ENCODE measurements at places on chromosomes 6 and 20. TPM values are rescaled to one million over a fixed set of nuclear protein-coding genes. Genes with fewer than 3 reads are reported as not detected.
A peak's percentile ranks its signal among the peaks of the same experiment; 100 is the strongest.

DNA sequence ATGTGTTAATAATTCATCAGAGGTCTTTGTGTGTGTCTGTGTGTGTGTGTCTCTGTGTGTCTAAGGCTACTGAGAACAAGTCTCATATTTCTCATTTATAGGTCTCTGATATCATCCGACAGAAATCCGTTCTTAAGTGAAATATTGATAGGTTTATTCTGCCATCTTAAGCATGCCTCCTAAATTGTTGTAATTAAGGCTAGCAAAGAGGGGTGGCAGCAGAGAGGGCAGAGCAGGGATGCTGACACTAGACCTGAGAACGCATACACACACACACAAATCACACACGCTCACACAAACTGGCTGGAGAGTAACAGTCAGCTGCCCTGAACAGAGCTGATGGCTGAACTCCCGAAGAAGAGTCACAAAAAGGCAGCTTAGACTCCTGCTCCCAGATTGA is 84.9 kb upstream of the LRFN2 start:
- H3K27me3 ChIP-seq = peaks cover 4% of the 10 kb centered on the region
- H3K27ac ChIP-seq = no peak overlapping the region
- DNase-seq = no peak
- no peaks in the 10 kb centered on the region for H3K4me1 ChIP-seq
- H3K36me3 ChIP-seq = no peaks in the 10 kb centered on the region

GRCh38 chr6:1190366-1190765 is 121.5 kb upstream of the FOXQ1 start:
- peaks cover 6% of the 10 kb centered on the region for H3K36me3 ChIP-seq
- no peaks in the 10 kb centered on the region for H3K27me3 ChIP-seq
- H3K27ac ChIP-seq = no peak overlapping the region
- no peak overlapping the region for H3K4me3 ChIP-seq
- DNase-seq = no peak

HLA-F gene
- 1.9 TPM for total RNA-seq

DNA sequence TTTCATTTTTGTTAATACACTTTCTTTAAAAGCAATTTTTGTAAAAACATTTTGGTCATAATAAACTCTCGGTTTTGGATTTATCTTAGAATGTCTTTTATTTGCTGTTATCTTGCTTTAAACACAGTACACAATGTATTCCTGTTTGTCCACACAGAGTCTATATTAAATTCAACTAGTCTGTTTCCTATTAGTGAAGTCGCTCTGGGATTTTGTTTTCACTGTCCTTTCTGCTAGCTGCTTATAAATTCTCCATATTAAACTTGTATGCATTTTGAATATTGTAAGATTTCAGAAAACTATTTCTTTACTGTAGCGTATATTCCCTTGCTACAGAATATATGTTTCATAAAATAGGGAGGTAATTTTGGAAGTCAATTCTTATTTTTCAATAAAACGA is 630.2 kb downstream of the HDGFL1 start:
- H3K27me3 ChIP-seq = no peaks in the 10 kb centered on the region
- H3K4me3 ChIP-seq = no peak overlapping the region
- H3K27ac ChIP-seq = no peak overlapping the region

DNA sequence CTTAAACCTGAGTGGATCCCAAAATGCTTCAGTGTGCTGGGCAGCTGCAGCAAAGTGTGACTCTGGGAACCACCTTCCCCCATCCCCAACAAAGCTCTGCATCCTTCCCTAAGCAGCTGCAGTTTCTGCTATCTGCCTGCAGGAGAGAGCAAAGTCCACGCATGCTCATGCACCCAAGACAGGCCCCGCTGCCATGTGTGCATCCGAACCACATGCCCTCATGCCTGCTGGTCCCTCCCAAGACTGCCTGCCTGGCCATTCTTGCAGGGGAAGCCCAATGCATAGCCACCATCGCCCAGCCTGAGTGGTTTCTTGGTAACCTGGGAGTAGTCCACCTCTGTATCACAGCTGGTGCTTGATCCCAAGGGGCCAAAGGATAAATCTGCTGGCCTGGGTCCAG is 94.3 kb upstream of the OLIG3 start:
- H3K4me3 ChIP-seq = no peak overlapping the region
- no peak overlapping the region for H3K27ac ChIP-seq

GRCh38 chr6:157314705-157315321 is 8.5 kb downstream of the TMEM242 start:
- peaks cover 2% of the 10 kb centered on the region for H3K27me3 ChIP-seq
- no peak for DNase-seq
- H3K36me3 ChIP-seq = peaks cover 9% of the 10 kb centered on the region
- no peaks in the 10 kb centered on the region for H3K4me1 ChIP-seq
- no peak overlapping the region for H3K4me3 ChIP-seq

- H3K27me3 ChIP-seq = no peaks in the 10 kb centered on the region
- peaks cover 13% of the 10 kb centered on the region for H3K36me3 ChIP-seq
- H3K4me3 ChIP-seq = no peak overlapping the region
- H3K4me1 ChIP-seq = no peaks in the 10 kb centered on the region
- no peak for DNase-seq
These were observed 305.7 kb upstream of the FLRT3 start for GRCh38 chr20:14643146-14643545.

GRCh38 chr20:63291811-63292210 is 1.2 kb upstream of the COL20A1 start:
- H3K36me3 ChIP-seq = no peaks in the 10 kb centered on the region
- H3K4me1 ChIP-seq = peaks cover 1% of the 10 kb centered on the region
- H3K27me3 ChIP-seq = peaks cover 5% of the 10 kb centered on the region
- DNase-seq = no peak

- H3K36me3 ChIP-seq = no peaks in the 10 kb centered on the region
- DNase-seq = no peak
- H3K27me3 ChIP-seq = no peaks in the 10 kb centered on the region
These were observed 14.5 kb downstream of the RMND1 start for GRCh38 chr6:151437401-151437800.

DNA sequence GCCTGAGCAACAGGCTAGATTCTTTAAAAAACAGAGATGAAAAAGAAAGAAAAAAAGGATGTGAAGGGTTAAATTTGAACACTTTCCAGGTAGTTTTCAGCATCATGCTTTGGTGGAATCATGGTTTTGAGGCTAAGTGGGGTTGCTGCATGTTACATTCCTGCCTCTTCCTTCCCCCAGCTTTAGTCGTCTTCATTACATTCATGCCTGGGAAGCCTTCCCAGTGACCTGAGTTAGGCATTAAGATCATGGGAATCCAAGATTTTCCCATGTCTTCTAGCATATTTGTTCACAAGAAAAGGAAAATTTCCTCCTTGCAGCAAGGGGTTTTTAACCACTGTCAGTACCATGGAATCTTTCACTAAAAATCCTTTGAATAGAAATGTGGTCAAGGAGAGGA is 12.0 kb downstream of the TPX2 start:
- no peak for DNase-seq
- H3K4me3 ChIP-seq = no peak overlapping the region
- H3K27me3 ChIP-seq = no peaks in the 10 kb centered on the region
- peaks cover 12% of the 10 kb centered on the region for H3K4me1 ChIP-seq
- no peak overlapping the region for H3K27ac ChIP-seq

HDGFL1 gene
- total RNA-seq = not detected

MRPS26 gene
- total RNA-seq = 30.0 TPM

ADTRP gene
- total RNA-seq = not detected

GPR63 gene
- 6.6 TPM for total RNA-seq

GRCh38 chr6:55713436-55713835 is 134.4 kb upstream of the HMGCLL1 start:
- no peaks in the 10 kb centered on the region for H3K27me3 ChIP-seq
- no peak for DNase-seq
- H3K36me3 ChIP-seq = no peaks in the 10 kb centered on the region
- no peaks in the 10 kb centered on the region for H3K4me1 ChIP-seq
- H3K27ac ChIP-seq = no peak overlapping the region

GRCh38 chr6:39292637-39293036 is 21.6 kb downstream of the KCNK17 start:
- H3K36me3 ChIP-seq = no peaks in the 10 kb centered on the region
- H3K27ac ChIP-seq = no peak overlapping the region
- DNase-seq = no peak
- H3K4me3 ChIP-seq = no peak overlapping the region

- H3K4me3 ChIP-seq = no peak overlapping the region
- peaks cover 8% of the 10 kb centered on the region for H3K36me3 ChIP-seq
- peaks cover 2% of the 10 kb centered on the region for H3K27me3 ChIP-seq
- no peak for DNase-seq
- no peak overlapping the region for H3K27ac ChIP-seq
- no peaks in the 10 kb centered on the region for H3K4me1 ChIP-seq
These were observed 162.6 kb downstream of the DNAH8 start for GRCh38 chr6:38877721-38878120.

- H3K4me1 ChIP-seq = peaks cover 7% of the 10 kb centered on the region
- H3K27me3 ChIP-seq = peaks cover 2% of the 10 kb centered on the region
- no peak overlapping the region for H3K4me3 ChIP-seq
These were observed 452.1 kb upstream of the PLCB4 start for GRCh38 chr20:8616792-8617191.

DNA sequence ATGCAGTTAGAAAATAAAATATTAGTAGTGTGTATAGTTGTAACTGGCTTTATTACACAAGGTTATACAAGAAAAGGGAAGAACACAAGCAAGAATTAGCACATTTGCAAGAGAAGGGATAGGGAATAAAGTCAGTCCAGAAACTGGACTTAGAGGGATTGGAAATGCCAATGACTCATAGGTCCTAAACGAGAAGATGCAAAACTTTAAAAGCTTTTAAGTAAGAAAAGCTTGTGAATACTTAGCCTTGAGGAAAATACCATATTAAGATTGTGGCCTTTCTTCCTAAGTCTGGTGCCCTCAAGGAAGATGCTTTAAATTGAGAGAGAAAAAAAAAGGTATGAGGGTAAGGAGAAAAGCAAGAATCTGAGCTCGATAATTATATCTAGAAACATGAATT is 102.3 kb upstream of the MCHR2 start:
- H3K27ac ChIP-seq = no peak overlapping the region
- H3K27me3 ChIP-seq = peaks cover 2% of the 10 kb centered on the region
- H3K36me3 ChIP-seq = no peaks in the 10 kb centered on the region
- H3K4me1 ChIP-seq = peaks cover 2% of the 10 kb centered on the region
- no peak for DNase-seq

DNA sequence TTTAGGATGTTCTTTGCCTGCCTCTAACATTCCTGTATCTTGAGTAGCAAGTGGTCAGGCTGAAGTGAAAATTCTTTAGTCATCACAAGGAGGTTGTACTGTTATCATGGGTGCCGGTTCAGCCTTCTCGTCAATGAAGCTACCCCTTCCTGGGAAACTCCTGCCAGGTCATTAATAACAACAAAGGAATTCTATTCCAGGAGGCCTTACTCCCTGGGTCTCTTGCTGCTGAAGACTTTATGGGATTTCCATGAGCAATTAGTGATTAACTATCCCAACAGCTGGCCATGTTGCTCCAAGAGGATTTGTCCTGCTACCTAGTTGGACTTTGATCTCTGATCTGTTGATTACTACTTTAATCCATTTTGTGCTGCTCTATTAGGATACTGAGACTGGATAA is 62.7 kb upstream of the ELOVL5 start:
- no peaks in the 10 kb centered on the region for H3K4me1 ChIP-seq
- H3K27ac ChIP-seq = no peak overlapping the region
- DNase-seq = no peak
- no peaks in the 10 kb centered on the region for H3K36me3 ChIP-seq
- H3K27me3 ChIP-seq = no peaks in the 10 kb centered on the region

DNA sequence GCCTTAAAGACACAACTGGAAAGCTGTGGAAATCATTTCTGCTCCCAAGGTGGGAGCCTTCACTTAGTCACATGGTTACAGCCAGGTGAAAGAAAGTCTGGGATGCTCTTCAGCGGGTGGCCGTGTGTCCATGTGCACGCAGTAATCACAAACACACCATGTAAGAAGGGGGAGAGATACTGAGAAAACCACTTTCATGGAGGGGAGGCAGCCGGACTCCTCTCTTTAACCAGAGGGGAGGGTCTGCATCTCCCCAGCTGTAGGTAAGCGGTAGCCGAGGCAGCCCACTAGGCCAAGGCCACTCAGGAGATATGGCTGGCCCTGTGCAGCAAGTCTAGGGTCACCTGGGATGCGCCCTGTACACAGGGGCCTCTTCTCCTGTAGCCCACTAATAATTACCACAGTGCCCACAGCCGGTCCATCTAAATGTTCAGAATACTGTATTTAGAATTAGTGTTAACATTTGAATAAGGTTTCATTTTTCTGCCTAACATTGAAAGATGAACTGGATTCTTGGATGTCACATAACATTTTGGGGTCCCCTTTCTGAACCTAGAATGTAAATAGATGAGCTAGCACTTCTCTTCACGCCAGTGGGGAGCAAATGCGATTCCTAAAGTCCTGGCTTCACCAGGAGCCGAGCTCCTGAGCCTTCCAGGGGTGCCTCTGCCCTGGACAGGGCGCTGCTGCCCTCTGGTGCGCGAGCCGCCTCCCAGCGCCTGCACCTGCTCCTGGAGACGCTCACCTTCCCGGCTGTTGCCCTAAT is 15.9 kb downstream of the GPR31 start:
- H3K4me3 ChIP-seq = no peak overlapping the region
- peaks cover 7% of the 10 kb centered on the region for H3K27me3 ChIP-seq
- peaks cover 22% of the 10 kb centered on the region for H3K4me1 ChIP-seq
- H3K27ac ChIP-seq = no peak overlapping the region
- H3K36me3 ChIP-seq = peaks cover 11% of the 10 kb centered on the region

- no peaks in the 10 kb centered on the region for H3K27me3 ChIP-seq
- peaks cover 8% of the 10 kb centered on the region for H3K4me1 ChIP-seq
- H3K36me3 ChIP-seq = no peaks in the 10 kb centered on the region
- no peak for DNase-seq
- H3K27ac ChIP-seq = no peak overlapping the region
These were observed 128.6 kb downstream of the SOD2 start for GRCh38 chr6:159564456-159564855.

DNA sequence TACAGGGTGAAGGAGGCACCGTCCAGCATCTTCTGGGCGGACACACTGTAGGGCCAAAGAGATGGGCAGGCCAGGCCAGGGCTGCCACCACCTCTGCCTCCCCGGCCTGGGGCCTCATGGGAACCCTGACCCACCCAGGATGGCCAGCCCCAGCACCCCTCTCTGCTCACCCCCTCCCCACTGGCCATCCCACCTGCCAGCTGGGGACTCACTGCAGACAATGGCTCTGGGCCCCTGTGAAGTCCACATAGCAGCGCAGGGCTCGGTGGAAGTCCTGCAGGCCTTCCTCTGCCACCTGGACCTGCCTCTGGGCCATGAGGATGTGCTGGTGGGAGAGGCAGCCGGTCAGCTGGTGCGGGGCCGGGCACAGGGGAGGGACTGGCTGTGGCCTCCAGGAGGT is 3.6 kb upstream of the C20orf144 start:
- H3K36me3 ChIP-seq = no peaks in the 10 kb centered on the region
- no peak overlapping the region for H3K27ac ChIP-seq
- H3K4me1 ChIP-seq = peaks cover 14% of the 10 kb centered on the region
- DNase-seq = peak; percentile 10
- no peak overlapping the region for H3K4me3 ChIP-seq
